D341Med (cell line): ENCODE measurements at places on chromosomes 12 and 14.

DNA sequence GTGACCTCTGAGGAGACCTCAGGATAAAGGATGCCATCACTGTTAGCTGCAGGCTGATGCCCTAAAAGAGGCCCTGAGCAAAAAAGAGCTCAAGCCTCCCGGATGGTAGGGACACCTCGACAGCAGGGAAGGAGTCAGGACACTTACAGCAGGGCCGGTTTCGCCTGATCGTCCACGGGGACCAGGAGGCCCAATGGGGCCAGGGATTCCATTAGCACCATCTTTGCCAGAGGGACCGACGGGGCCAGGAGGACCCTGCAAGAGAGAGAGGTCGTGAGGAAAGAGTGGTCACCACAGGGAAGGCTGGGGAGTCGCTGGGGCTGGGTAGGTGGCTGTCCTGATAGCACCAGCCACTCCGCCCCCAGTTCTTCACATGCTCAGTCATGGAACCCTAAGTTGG is 12.4 kb downstream of the TMEM106C start:
- no peak for DNase-seq

- no peak for DNase-seq
Measured at GRCh38 chr12:90574676-90575075, 380.3 kb downstream of the CCER1 start.

DNA sequence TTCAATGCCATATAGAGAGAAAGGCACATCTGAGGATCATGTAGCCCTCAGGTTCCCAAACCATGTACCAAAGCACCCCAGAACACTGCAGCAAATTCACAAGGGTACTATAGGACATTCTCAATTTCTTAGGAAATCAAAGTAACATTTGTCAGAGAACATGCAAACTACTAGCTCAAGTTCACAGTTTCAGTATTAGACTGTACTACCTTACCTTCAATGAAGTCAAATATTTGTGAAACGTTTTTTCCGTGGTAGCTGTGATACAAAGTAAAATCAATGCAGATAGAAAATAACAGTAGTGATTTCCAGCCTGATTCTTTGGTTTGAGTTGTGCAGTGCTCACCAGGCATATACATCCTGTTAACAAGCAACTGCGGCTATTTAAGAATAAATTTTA is 197.1 kb downstream of the MED13L start:
- DNase-seq = no peak

DNA sequence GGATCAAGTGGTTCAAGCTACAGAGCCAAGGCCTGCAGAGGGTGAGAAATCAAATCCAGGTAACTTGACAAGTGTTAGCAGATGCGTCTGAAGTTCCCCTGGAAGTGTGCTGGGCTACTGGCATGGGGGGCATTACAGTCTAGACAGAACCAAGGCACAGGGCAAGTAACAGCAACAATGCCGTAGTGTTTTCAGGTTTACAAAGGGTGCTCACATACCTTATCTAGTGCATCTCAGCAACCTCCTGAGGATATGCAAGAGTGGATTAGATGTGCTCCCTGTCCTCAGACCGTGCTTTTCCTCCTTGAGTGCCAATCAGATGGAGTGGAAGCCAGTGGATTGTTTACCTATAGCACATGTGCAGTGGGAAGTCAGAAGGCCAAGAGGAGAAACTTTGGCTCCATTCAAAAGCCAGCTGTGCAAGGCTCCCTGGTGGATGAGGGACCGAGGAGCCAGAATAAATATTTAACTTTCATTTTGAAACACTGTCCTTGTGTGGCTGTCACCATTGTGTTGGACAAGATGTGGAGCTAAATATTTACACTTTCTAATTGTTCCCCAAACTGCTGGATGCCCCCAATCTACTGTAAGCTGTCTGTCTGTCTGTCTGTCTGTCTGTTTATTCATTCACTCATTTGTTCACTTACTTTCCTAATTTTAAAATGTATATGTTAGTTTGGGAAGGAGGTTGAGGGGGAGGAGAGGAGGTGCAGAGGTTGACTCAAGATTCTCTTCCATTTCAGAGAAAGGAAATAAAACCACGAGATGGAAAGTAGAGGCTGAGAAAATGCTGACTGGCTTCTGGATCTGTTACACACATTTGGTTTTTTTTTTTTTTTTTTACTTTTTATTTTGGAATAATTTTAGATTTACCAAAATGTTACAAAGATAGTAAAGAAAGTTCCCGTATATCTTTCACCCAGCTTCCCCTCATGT is 184.0 kb upstream of the PARP11 start:
- no peak for DNase-seq

DNA sequence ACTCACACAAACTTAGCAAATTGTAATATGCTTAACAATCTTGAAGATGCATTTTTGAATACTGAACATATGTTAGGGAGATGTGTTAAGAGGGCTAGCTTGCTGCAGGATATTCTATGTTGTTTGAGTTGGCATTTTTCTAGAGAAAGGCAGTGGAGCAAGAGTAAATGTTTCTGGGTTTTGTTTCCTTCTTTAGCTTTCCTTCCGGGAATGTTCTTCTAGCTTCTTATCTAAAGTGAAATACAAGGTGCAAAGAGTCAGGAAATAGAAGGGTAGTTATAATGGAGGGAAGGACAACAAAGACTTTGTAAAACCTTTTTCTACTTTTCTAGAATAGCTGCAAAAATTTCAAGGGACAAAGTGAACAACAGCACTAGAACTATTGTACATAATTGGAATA is 77.6 kb upstream of the KCNH3 start:
- DNase-seq = no peak

- no peak for DNase-seq
Measured at GRCh38 chr12:105083031-105083430, 1.2 kb downstream of the ALDH1L2 start.

DNA sequence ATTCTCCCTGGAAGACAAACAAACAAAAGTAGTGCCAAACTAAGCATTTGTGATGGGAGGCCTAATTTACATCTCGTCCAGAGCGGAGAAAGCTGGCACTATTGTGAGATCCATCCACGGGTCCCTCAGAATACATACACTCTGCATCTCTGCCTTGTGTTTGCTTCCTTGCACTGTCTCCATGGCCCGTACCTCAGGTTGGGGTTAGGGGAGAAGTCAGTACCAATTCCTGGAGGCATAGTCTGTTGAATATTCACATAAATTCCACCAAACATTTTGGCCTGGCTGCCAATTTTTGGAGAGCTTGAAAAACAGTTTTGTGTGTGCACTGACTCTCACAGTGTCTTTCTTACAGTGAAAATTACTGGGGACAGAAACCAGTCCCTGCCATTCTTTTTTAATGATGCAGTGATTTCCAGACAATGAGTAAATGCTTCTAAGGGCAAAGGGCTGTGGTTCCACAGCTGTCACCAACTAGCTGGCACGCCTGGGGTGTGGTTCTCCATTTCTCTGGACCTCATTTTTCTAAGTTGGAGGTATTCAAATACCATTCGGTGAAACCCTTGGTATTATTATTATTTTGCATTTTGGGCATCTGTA is 119.7 kb upstream of the HIF1A start:
- DNase-seq = no peak

GRCh38 chr14:31945074-31945613 is 132.0 kb upstream of the ARHGAP5 start:
- DNase-seq = no peak

GRCh38 chr14:85536833-85537190 is 6.9 kb downstream of the FLRT2 start:
- DNase-seq = no peak

DNA sequence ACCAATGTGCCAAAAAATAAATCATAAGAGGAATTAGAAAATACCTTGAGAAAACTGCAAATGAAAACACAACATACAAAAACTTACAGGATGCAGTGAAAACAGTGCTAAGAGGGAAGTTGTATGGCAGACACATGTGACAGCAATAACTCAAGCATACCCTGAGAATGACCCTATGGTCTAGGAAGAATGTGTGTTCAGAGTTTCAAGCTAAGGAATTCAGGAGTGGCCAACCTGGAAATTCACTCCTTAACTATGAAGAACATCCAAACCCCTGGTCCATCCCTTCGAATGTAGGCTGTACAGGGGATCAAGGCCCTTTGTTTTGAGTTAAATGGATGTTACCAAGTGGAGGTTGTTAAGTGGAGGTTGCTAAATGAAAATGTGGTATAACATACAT is 16.7 kb upstream of the TTC9 start:
- no peak for DNase-seq

DNA sequence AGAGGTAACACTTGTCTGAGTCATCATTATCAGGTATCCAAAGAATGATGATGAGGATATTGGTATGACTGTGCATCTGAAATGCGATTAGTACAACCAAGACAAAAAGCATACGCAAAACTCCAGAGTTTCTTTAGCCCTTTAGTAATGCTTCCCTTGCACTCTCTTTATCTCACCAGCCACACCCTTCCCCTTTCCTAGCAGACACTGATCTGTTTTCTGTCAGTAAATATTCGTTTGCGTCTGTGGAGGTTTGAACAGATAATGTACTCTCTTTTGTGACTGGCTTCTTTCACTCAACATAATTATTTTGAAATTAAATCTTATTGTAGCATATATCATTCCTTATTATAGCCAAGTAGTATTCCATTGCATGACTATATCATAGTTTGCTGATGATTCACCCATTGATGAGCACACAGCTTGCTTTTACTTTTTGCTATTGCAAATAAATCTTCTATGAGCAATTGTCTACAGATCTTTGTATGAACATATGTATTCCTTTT is 775.7 kb downstream of the SLC6A15 start:
- no peak for DNase-seq

DNA sequence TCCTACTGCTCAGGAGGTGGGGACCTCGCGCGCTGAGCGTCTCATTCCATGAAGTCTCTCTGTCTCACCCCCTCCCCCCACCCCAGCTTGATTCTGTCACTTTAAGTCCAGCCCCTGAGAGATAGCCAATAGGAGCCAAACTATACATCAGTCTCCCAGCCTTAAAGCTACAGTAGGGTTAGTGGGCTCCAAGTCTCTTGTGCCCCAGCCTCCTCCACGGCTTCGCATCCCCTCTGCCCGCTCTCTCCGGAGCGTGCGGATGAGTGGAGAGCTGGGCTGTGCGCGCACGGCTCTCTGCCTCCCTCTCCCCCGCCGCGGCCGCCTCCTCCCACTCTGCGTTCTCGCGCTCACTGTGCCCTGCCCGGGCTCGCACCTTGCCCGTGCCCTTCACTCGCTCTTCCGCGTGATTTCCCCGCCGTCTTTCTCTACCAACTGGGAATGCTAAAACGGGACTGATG is at the start of gene ESRRB:
Gene ESRRB, plus strand, starts transcription at position 191 of the 458 bp plus-strand sequence. Its CDS starts 265 bp downstream, at position 456.
- peak; percentile 64 for DNase-seq

DNA sequence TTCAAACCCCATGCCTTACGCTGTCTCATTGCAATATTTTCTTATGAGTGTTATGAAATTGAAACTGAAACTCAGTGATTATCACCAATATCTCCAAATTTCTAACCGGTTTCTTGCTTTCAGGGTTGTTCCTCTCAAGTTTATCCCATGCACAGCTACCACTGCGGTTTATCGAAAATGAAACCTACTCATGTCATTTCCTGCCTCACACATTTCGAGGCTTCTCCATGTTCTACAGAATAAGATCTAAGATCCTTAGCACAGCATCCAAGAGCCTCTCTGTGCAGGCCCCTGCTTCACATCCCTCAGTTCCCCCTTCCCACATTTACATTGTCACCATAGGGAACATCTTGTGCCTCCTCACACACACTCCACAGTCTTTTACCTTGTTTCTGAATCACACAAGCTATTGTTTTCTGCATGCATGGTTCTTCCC is 45.5 kb upstream of the FAR2 start:
- no peak for DNase-seq

GRCh38 chr12:87870061-87870460 is 159.1 kb downstream of the C12orf50 start:
- DNase-seq = no peak

- no peak for DNase-seq
Measured at GRCh38 chr12:44441155-44441554, 435.0 kb downstream of the NELL2 start.

GRCh38 chr12:121579190-121579791 is 1.5 kb downstream of the KDM2B start:
- peak; percentile 61 for DNase-seq

DNA sequence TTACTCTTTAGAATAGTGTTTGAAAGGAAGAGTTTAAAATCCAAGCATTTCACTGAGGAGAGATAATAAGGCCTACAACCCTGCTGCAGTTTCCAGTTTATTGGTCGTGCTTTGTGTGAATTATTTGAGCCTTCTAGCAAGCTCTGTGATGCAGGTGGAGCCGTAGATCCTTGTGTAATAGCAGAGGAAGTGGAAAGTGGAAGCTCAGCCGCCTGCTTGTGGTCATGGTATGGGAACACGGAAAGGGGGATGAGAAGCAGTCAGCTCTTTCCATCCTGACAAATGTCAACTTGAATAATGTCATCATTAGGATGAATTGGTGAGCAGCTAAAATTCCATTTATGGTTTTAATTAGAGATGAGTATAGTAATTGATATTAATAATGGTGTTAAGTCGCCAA is 29.1 kb downstream of the SYNE2 start:
- DNase-seq = no peak

- no peak for DNase-seq
Measured at GRCh38 chr12:57226588-57227314, 2.8 kb upstream of the SHMT2 start.

DNA sequence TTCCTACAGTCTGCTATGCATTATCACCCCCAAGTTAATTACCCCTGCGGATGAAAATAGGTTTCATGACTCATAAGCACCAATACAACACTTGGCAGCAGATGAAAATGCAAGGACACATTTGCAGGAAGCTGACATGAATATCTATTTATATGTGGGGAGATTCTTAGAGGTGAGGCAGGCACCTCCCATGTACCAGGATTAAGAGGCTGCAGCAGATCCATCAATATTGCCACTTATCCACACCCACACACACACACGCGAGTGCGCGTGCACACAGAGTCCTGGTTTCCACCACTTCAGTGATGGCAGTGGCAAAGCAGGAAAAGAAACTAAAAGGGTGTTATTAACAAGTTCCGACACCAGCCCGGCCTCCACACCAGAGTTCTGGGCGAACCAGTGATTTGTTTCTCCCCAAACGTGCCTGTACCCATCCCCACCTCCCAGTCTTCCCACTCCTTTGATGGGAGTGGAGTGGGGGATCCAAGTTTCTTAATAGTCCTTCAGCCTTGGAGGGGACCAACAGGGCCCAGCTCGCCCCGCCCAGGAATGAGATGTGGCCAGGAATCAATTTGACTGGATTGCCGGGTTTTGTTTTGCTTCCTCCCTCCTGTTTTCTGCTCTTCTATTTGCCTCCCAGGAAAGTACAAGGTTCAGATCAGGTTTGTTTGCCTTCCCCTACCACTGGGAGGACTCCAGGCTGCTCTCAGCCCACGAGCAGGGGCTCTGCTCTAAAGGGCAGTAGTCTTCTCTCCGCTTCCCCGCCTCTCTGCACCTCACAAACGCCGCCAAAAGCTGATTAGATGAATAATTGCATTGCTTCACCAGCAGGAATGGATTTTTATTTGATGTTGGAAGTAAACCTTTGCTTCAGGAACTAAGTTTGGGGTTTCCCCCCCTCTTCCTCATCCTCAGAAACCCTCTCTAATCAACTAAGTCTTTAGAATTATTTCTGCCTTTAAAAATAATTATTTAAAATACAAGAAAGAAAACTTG is 5.2 kb downstream of the IRF2BPL start:
- no peak for DNase-seq

DNA sequence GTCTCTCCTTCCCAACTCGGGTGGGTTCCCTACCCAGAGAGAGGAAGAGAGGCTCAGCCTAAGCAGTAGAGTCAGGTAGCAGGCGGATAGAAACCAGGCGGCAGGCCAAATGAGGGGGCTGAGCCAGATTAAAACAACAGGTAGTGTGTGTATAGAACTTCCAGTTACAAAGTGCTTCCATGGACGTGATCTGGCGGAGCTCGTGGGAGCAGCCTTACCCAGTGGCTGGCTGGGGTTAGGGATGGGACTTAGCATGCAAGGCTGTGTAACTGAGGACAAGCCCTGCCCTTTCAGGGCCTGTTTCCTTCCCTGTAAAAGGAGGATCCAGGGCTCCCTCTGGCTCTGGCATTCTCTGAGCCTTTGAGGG is 8.3 kb downstream of the KRT80 start:
- DNase-seq = no peak
